ENCODE measurements at places on chromosomes 1 and 21.

DNA sequence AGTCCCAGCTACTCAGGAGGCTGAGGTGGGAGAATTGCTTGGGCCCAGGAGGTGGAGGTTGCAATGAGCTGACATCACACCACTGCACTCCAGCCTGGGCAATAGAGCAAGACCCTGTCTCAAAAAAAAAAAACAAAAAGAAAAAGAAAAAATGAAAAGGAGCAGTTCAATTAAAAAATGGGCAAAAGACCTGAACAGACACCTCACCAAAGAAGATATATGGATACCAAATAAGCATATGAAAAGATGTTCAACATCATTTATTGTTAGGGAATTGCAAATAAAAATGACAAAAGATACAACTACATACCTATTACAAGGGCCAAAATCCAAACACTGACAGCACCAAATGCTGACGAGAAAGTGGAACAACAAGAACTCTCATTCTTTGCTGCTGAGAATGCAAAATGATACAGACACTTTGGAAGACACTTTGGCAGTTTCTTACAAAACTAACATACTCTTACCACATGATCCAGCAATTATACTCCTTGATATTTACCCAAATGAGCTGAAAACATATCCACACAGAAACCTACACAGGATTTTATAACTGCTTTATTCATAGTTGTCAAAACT is 28.7 kb upstream of the ATP5PO start:
- no peak for DNase-seq

DNA sequence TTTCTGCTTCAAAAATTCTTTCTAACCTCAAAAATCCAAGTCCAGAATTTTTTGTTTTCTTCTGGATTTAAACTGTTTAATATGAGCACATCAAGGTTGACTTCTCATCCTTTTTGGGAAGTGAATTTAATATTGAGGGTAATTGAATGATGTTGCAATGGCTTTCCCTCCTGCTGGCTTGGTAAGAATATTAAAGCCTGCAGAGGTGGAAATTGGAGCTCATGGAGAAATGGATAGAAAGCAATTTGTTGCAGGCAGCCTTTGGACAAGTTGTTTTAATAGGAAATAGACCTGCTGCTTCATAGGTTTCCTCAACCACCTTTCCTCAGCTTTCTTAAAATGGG is 124.7 kb downstream of the SYT2 start:
- DNase-seq: no peak

DNA sequence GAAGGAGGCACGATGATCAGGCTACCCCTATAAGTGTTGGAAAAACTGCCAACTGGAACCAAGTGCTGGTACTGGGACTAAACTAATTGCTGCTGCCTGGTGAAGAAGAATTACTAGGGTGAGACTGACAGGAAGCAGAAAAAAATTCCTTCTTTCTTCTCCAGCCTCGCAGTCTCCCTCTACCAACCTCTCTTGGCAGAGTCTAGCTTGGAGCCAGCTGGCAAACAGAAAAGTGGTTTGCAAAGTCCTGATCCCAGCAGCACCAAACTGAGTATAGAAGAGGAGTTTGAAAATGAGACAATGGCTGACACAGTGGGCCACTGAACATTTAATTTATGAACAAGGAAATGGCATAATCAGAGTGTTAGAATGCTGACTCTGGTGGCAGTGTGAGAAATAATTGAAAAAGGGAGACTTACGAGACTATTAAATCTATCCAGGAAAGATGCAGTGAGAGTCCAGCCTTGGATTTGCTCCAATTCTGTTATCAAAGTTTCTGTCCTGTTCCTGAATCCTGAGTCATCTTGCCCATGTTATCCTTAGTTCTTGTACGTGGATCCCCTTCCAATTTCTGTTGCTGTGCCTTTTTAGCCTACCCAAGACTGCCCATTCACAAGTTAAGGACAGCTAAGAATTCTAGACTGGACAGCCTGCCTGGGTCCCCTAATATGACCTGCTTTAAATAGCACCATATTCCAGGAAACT is 23.7 kb upstream of the DISP1 start:
- DNase-seq: peak; percentile 21

DNA sequence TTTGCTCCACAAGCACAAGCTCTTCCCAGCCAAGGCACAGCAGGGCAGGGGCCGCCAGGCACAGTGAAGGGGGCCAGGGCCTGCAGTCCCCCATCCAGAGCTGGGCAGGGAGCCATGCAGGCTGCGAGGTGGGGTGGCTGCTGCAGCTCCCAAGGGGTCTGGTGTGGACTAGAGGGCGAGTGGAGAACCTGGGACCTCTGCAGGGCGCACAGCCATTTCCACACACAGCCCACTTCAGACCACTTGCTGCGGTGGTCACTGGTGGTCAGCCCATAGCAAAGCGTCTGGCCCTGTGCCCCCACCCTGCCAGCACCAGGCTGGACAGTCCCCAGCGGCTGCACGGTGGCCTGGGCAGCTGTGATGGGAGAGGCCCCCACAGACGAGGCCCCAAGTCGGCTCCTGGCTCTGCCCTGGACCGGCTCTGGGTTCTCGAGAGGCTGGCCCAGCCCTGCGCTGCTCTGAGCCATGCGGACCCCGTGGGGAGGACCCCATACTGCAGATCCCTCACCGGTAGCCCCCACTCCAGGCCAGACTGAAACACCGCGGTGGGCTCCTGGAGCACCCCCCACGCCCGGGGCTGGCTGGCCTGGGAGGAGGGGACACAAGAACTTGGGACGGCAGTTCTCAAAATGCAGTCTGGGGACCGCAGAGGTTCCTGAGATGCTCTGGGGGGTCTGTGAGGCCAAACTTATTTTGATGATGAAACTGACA is 47.1 kb upstream of the COL6A2 start:
- no peak for DNase-seq

DNA sequence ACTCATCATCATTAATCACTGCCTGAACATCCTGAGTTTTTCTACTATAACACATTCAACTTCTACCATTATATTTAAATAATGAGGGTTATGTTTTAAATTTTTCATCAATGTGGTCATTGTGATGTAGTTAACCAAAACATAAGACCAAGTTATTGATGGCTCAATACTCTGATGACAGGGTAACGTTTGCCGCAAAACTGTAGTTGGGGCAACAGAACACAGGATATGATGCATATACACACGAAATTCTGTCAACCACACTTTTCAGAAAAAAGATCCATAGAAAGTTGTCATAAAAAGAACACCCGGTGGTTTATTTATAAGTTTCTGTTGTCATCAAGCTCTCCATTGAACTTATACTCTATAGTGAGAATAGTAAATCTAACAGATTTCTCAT is 121.7 kb upstream of the COL11A1 start:
- DNase-seq: peak; percentile 12

- DNase-seq: no peak
Observed at GRCh38 chr1:27994060-27994459, 34.3 kb downstream of the XKR8 start.

DNA sequence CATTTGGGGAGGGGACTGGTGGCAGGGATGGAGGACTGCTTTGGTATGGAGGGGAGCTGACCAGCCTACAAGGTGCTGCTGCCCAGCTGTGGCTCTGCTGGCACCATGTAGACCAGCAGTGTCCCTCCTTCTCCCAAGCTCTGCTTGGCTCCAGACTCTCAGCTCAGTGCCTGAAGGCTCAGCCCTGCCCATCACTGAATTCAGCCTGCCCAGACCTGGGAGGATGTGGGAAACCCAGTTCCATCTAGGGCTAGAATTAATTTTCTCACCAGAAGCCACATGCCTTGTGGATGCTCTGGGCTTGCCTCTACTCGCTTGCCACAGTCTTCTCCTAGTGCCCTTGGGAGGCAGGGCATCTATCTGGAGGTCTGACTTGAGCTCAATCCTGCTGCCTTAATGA is 195.0 kb upstream of the EDN2 start:
- no peak for DNase-seq

GRCh38 chr1:119773711-119774241 is 5.1 kb upstream of the HMGCS2 start:
- peak; percentile 82 for DNase-seq

DNA sequence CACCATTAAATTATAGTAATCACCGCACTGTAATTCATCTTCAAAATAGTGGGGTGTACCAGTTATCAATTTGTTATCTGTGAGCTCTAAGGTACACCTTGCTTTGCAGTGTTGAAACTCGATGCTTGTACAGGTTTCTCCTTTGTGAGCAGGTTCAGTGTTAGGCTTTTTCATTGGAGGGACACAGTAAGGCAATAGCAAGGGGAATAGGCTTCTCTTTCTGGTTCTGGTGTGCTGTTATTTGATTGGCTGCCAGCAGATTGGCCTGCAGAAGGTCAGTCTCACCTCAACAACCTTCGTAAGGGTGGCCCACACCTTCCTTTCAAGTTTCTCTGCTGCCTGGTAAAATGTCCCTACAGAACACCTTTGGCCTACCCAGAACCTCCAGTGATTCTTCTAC is 76.2 kb upstream of the B3GALT2 start:
- DNase-seq: no peak

DNA sequence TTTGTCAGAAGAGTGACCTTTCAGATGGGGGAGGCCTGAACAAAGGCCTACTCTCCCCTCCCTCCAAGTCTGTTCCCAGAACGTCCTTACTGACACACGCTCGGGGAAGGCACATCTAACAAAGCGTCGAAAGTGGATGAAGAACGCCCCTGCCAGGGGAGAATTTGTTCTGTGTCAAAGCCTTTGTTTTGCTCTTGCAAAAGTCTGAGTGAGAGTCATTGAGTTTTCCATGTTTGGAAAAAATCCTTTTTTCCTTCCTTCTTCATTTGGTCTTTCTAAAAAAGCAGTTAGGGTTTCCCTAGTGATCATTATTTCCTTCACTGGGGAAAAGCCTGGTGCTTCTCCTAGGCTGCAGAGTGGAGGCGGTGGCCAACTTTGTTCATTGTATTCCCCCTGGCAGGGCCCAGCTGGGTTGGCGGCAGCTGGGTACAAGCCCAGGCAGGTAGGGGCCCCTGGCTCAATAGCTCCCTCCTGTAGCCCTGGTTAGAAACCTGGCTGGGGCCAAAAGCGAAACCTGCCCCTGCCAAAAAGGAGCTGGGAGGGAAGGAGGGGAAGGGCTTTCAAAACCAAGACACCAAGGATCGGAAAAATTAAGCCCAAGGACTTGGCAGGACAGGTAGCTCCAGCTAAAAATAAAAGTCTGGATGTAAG is 81.1 kb downstream of the ITPKB start:
- no peak for DNase-seq

GRCh38 chr21:25885880-25886279 is 151.1 kb downstream of the GABPA start:
- no peak for DNase-seq

GRCh38 chr1:32031578-32032274 is 18.1 kb downstream of the KHDRBS1 start:
- DNase-seq: peak; percentile 57

DNA sequence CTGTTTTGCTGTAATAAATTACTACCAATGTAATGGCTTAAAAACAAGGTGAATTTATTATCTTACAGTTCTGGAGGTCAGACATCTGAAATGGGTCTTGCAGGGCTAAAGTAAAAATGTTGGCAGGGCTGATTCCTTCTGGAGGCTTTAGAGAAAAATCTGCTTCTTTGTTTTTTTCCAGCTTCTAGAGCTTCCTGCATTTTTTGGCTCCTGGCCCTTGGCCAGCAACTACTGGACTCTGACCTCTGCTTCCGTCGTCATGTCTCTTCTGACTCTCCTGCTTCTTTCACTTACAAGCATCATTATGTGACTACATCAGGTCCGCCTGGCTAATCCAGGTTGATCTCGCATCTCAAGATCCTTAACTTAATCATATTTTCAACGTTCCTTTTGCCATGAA is 350.9 kb downstream of the S1PR1 start:
- no peak for DNase-seq

Data from foreskin fibroblast (primary cell).